ENCODE measurements at places on chromosomes 11 and 22. TPM values are rescaled to one million over a fixed set of nuclear protein-coding genes. Genes with fewer than 3 reads are reported as not detected.
A peak's percentile ranks its signal among the peaks of the same experiment; 100 is the strongest.

STX5 gene
- total RNA-seq = 30.4 TPM

DGAT2 gene
- total RNA-seq = 0.76 TPM

DNA sequence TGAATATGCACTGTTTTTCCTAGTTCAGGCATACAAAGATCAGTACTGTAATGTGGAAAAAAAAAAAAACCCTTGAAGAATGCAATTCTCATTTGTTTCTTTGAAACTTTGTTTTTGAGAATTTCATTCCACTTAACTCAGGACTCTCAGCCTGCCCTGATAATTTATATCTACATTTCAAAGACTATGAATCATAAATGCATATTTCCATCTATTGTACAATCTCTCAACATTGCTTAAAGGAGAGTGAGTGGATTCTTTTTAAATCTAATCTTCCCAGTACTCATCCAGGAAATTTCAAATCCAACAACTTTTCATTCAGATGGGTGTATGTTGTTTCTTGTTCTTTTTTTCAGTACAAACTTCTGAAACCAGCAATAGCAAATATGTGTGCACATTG lies 322.2 kb upstream of the DDI1 start:
- H3K4me3 ChIP-seq = no peak overlapping the region
- no peaks in the 10 kb centered on the region for H3K27me3 ChIP-seq
- H3K36me3 ChIP-seq = no peaks in the 10 kb centered on the region
- H3K27ac ChIP-seq = no peak overlapping the region
- H3K4me1 ChIP-seq = no peaks in the 10 kb centered on the region

- no peak overlapping the region for H3K4me3 ChIP-seq
- H3K27me3 ChIP-seq = no peaks in the 10 kb centered on the region
- H3K36me3 ChIP-seq = peaks cover 74% of the 10 kb centered on the region
- DNase-seq = no peak
- peak overlapping the region; percentile 78 for H3K27ac ChIP-seq
- peaks cover 92% of the 10 kb centered on the region for H3K4me1 ChIP-seq
Measured at GRCh38 chr11:64857485-64857884, 13.0 kb upstream of the CDC42BPG start.

DNA sequence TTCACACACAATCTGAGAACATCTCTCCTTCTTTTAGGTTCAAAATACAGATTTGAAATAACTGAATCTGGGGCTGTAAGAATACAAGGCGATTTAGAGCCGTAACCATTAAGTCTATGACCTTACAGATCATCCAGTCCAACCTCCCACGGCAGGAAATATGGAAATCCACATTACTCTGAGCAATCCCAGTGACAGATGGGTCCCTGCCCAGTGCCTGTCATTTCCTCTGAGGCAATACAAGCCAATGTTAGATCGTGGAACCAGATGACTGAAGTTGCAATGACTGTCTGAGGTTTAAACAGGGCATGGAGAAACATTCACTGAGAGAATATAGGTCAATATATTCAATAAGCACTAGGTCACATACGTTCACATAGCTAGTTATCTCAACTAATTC lies 77.4 kb upstream of the OR5AK2 start:
- DNase-seq = no peak
- H3K27ac ChIP-seq = no peak overlapping the region
- no peaks in the 10 kb centered on the region for H3K36me3 ChIP-seq
- no peaks in the 10 kb centered on the region for H3K27me3 ChIP-seq

CEP126 gene
- total RNA-seq = 0.34 TPM

DNA sequence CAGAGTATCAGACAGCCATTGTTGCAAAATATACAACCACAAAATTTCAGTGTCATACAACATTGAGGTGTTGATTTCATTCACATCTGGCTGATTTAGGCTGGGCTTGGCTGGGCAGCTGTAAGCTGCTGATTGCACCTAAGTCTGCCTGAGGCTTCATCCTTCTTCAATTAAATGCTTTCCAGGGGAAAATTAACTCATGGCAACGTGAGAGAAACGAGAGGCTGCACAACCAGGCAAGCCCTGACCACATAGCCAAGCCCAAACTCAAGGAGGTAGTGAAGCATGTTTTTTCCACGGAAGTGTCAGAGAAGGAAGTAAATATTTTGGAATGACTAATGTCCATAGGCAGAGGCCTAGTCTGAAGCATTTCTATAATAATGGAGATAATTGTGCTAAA lies 273.8 kb upstream of the ZC3H12C start:
- DNase-seq = no peak
- H3K36me3 ChIP-seq = no peaks in the 10 kb centered on the region
- H3K4me3 ChIP-seq = no peak overlapping the region
- H3K4me1 ChIP-seq = no peaks in the 10 kb centered on the region
- H3K27ac ChIP-seq = no peak overlapping the region

OR4B1 gene
- total RNA-seq = not detected

- peaks cover under 1% of the 10 kb centered on the region for H3K36me3 ChIP-seq
- no peak overlapping the region for H3K27ac ChIP-seq
- H3K27me3 ChIP-seq = no peaks in the 10 kb centered on the region
- H3K4me3 ChIP-seq = no peak overlapping the region
- peaks cover 15% of the 10 kb centered on the region for H3K4me1 ChIP-seq
Measured at GRCh38 chr11:18270102-18270501, 4.0 kb downstream of the SAA1 start.

DNA sequence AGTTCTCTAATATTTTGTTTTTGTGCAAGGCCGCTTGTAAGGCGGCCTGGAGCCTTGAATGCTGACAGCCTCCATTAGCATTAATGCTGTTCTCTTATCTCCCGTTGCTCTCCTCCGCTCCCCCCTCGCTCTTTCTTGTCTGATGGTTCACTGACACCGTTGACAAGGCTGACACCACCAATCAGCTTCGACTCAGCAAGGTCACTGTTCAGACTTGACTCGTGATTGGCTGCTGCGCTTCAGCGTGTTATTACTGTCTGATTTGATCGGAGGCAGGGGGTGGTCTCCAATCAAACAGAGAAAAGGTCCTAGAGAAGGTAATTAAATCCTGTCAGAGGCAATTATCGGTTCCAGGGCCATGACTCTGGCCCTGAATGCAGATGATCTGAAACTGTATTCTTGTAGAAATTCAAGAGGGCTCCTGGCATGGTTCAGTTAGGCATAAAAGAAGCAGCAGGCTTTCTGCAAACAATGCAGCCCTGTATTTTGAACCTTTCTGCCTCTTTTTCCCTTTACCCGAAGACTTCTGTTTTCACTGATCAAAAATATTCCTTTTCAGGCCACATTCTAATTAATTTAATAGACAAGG lies 49.3 kb upstream of the MPPED2 start:
- H3K27ac ChIP-seq = no peak overlapping the region
- no peaks in the 10 kb centered on the region for H3K36me3 ChIP-seq
- H3K4me1 ChIP-seq = no peaks in the 10 kb centered on the region
- DNase-seq = no peak

Measured in activated CD8-positive, alpha-beta T cell treated with anti-CD3 and anti-CD28 coated beads, Interleukin-2, amount 10 ng/mL, durations not matched to agents 7 days and 5 days (primary cell).